NCI-H187 treated with DMSO at 0.1 percent for 48 hours (cell line): ENCODE measurements at places on chromosomes 1 and 21.
A peak's percentile ranks its signal among the peaks of the same experiment; 100 is the strongest.

DNA sequence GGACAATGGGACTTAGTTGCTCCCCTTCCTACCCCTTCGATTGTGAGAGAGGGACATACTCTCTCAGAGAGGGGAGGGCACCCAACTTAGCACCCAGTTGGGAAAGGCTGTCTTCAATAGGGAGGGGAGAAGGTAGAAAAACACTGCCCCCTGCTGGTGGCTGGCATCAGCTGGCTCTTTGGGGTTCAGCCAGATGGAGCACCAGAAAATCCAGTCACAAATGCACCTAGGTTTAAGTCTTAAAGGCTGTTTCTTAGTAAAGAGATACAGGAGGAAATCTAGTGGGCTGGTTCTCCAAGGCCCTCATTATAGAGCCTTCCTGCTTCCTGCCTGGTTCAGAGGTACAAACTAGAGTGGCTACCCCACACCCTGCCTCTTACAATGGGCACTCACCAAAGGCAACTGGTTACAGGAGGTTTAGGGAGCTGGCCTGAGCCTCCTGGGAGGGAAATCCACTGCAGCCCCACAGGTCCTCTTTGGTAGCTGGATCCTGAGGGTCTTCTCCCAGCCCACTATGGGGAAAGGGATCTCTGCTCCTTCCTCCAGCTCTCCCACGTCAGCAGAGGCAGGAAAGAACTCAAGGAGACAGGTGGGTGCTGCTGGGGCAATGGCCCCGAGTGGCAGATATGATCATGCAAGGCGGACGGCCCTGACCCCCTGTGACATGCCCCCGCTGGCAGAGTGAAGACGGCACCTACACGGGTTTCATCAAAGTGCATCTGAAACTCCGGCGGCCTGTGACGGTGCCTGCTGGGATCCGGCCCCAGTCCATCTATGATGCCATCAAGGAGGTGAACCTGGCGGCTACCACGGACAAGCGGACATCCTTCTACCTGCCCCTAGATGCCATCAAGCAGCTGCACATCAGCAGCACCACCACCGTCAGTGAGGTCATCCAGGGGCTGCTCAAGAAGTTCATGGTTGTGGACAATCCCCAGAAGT, 28.3 kb downstream of the EIF2D start:
- peak; percentile 77 for DNase-seq

DNA sequence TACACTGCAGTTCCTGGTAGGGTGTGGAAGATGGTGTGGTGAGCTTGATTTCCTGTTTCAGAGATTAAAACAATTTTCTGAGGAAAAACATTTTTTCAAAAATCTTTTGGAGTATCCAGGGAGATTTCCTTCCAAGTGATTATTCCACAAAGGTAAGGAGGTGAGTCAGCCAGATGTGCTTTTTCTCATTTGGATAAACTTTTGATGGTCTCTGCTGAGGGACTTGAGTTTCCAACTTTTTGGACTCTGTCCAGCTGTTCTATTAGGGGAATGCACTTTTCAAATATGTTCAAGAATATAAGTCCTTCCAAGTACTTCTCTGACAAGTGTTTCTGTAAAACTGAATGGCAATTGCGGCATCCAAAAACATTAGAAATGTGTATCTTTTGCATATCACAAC, 628.8 kb upstream of the ADAMTS5 start:
- no peak for DNase-seq

- DNase-seq, result no peak
Measured at GRCh38 chr1:6461538-6462411, 4.2 kb downstream of the TNFRSF25 start.

DNA sequence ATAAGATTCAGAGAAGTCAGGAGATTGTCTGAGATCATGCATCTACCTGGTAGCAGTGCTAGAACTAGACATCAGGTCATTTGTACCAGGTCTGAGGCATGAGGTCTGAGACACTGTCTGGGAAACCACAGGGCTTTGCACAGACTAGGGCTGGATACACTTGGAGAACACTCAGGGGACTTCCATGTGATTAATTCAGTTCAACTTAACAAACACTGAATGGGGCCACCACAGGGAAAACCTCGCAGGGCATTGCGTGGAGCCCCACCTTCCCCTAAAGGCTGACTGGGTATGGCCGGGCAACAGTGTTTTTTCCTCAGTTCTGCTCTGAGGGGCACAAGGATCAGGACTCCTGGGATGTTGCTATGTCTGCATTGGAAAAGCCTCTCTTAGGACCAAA, 86.5 kb upstream of the WARS2 start:
- DNase-seq, result no peak

DNA sequence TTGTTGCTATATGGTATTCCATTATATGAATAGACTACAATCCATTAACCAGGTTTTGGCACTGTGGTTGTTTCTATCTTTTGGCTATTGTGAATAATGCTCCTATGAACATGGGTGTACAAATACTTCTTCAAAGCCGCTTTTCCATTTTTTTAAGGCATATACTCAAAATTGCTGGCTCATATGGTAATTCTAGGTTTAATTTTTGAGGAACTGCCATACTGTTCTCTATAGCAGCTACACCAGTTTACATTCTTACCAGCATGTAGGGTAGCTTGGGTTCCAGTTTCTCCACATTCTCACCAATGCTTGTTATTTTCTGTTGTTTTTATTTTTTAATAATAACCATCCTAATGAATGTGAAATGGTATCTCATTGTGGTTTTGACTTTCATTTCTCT, 19.9 kb upstream of the AGO1 start:
- DNase-seq, result no peak

- DNase-seq, result no peak
Measured at GRCh38 chr1:58964428-58964827, 180.6 kb upstream of the JUN start.

GRCh38 chr1:29390491-29391361, 154.4 kb downstream of the PTPRU start:
- no peak for DNase-seq
